Stimulated activated CD8-positive, alpha-beta memory T cell treated with anti-CD3 and anti-CD28 coated beads, Interleukin-4, amount 100 ng/mL, for 1 hour (primary cell): ENCODE measurements at places on chromosomes 1 and 21.

GRCh38 chr1:29385966-29386365 lies 149.6 kb downstream of the PTPRU start:
- no peak for DNase-seq

GRCh38 chr1:21552715-21553114 lies 43.5 kb downstream of the ALPL start:
- no peak for DNase-seq

DNA sequence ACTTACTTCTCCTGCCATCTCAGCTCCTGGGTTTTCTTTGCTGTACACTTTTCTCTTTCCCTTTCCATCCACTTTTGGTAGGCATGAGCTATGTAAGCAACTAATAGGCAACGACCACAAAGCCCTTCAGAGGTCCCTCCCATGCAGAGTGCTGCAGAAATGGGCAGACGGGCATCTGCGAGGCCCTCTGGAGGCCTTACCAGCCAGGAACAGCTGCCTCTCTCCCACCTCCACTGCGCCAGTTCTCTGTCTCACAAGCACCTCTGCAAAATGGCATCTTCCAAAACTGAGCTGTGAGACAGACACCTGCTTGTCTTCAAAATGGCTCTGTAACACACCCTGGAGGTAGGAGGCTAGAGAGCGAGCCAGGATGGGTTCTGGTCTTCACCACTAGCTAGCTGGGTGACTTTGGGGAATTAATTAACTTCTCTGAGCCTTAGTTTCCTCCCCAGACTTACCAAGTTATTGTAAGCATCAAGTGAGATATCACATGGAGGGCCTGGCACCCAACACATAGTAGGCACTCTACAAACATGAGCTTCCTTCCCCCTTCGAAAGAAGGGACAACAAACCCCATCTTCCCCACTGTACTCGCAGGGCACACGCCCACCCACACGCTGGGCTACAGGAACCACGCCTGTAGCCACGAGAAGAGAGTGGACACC lies 62.0 kb downstream of the BCAR3 start:
- no peak for DNase-seq

DNA sequence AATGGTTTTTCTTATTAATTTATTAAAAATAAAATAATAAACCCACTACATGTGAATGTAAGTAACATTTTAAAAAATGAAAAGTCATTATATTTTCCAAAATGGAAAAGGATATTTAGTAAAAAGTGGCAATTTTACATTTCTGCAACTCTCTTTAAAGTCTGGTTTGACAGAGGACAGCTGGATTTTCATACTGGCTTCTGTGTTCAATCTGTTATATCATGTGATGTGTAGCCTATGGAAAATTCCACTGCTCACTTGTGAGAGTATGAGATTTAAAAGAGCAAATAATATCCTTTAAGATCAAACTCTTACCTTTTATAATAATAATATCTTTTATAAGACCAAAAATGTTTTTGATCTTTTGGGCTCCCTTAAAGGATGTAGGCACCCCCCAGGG lies 33.7 kb downstream of the PCP4 start:
- DNase-seq = no peak

- DNase-seq = no peak
Measured at GRCh38 chr1:67105508-67105907, 29.3 kb downstream of the C1orf141 start.

DNA sequence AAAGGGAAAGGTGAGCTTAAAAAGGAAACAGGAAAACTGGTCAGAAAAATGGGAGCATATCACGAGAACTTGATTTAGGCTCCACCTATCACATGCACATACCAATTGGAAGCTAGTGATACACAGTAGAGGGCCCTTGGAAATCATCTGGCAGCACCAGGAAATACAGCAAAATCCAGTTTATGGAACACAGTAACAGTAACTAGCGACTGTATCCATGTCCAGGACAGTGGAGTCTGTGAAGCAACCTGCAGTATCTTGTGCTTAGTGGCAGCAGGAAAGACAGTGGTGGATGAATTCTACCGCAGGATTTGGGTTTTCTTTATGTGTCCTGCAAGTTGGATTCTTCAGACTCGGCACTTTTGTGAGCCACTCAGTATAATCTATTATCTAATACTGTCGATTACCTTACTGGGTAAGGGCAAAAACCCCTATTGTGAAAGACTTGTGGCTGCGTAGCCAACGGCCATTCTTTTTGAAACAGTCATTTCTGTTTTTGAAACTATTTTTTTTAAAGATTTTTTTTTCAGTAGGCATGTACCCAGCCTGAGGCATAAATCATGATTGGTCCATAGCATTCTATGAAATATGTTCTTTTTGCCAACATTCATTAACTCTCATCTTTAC lies 1.6 kb upstream of the KDM4A start:
- no peak for DNase-seq

- DNase-seq = no peak
Measured at GRCh38 chr1:179425186-179425585, 59.4 kb downstream of the AXDND1 start.

DNA sequence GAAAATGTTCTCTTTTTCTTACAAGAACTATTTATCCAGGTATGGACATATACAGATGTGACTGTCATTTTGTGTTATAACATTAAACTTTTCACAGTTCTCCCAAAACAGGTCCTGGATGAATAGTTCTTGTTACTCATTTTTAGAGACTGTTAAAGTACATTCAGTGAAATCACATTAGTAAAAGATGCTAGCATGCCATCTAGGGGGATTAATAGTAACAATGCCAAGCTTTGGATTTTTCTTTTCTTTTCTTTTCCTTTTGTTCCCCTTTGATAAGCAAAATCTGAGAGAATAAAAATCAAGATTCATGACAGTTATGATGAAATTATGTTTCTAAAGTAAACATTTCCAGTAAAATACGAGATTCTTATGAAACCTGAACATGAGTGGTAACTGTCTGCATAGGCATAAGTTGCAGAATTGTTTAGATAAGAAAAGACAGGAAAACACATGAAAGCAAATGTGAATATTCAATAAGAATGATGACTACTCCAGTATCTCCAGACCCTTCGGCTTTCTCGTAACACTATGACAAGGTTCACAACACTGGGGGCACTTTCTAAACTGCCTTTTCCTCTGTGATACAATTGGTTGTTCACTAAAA lies 77.5 kb downstream of the TPR start:
- DNase-seq = no peak

DNA sequence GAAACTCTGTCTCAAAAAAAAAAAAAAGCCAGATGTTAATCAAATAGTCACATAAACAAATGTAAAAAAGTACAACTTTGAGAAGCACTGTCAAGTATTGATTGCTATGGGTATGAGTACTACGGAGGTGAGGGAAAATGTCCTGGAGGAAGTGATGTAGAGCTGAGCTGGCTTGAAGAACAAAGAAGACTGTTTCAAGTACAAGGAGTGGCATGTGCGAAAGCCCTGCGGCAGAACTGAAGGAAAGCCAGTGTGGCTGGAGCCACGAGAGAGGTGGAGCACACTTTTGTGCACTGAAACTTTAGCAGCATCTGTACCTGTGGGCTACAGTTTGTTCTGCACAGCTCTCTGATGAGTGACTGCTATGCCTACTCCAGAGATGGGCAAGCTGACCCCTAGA lies 5.4 kb upstream of the RPS6KA1 start:
- DNase-seq = no peak

- no peak for DNase-seq
Measured at GRCh38 chr1:61053712-61054600, 28.4 kb upstream of the NFIA start.

DNA sequence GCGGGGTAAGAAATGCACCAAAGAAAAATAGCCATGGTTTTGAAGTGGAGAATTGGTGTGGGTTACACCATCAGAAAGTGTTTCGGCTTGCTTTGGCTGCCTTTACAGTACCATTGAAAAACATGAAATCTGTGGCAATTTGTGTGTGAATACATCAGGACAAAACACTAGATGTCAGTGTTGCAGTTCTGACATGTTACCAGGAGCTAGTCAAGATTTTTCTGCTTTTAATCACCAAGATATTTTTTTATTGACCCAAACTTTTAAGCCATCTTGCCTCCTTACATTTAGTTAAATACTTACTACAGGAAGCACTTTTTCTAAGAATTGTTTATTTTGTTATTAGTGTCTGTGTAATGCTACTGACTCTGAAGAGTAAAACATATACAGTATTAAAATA lies 14.3 kb downstream of the RRP15 start:
- no peak for DNase-seq

GRCh38 chr1:102174259-102174863 lies 177.6 kb upstream of the OLFM3 start:
- no peak for DNase-seq

GRCh38 chr1:99122039-99122438 lies 117.4 kb upstream of the PLPPR5 start:
- no peak for DNase-seq

DNA sequence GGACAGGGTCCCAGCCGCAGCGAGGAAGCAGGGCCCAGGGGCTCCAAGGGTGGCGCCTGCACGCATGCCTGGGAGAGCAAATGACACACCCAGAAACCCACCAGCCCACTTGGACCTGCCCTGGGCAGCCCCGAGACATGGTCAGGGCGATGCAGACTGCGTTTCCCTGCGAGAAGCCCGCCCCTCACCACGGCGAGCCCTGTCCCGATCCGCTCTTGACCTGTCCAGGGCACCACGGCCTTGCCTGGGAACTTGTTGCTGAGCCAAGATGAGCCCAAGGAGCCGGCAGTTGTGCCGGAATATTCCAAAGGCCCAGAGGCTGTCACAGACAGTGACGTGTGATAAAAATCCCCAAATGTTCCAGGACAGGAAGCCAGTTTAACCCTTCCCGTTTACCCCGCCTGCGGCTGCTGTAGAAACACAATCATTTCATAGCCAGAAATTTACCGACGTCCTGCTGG lies 78.1 kb downstream of the SIK1 start:
- DNase-seq = no peak

DNA sequence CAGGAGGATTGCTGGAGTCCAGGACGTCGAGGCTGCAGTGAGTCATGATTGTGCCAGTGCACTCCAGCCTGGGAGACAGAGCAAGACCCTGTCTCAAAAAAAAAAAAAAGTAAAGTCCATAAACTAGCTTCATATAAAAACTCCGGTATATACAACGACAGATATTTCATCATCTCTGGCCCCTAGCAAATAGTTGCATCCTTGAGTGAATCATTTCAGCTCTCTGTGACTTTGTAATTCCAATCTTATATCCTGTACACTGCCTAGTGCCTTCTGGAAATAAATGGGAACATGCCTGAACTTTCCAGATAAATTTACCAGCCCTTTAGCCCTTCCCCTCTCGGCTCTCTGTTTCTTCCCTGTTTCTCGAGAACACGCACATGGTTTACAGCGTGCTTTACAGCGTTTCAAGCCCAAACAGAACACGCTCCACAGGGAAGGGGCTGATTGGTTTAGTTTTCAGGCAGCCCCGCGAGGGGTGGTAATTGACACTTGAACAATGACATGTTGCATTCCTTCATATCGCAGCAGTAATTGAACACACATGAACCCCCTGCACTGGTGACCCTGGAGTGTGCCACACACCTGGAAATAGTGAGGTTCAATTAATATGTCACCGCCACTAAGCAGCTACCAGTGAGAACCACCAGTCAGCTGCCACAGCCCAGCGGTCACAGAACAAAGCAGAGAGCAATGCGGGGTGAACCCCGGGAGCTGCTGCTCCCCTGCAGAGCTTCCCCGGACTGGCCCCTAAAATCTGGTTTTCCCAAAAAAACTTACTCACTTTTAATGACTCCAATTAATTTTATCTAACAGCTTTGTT lies 35.7 kb upstream of the SIM2 start:
- no peak for DNase-seq

DNA sequence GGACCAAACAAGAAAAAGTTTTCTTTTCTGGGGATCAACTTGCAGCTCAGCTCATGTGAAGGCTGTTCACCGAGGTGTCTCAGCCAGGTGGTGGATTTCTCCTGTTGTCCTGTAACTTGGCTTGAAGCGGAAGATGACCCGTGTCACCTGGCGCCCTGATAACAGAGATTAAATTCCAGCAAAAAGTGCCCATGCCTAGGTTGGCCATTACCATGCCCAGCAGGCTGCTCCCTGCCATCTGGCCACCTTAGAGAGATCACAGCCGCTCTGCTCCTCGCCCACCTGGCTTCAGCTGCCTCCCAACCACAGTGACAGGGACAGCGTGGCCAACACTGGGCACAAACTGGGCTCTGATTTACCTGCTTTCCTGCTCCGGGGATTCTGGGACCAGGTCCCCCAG lies 149.5 kb downstream of the ZBTB18 start:
- no peak for DNase-seq

DNA sequence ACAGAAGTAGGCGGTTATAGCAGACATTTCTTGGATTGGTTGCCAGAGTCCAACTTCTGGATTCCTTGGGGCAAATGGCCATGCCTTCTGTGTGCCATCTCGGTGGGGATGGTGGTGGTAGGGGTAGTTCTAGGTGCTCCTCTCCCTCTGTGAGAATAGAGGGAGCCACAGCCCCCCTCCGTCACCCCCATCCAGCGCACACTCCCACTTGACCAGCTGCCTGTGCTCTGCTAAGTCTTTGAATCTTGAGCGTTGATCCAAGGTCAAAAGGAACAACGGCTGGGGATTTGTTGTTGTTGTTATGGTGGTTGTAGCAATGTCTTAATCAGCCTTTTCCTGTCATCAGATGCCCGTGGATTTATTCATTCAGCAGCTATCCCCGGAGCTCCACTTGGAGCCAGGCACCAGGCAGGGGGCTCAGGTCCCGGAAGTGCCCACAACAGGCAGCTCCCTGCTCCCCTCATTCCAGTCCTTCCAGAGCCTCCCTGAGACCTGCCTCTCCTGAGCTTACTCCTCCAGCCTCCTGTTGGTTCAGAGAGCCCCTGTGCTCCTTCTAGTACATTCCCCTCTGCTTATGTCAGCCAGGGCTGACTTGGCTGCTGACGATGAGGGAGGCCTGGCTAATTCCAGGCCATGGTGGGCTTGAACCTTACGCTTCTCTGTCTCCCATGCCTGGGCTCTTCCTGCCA lies 146.6 kb upstream of the WNT4 start:
- no peak for DNase-seq

GRCh38 chr1:181592255-181592859 lies 109.0 kb downstream of the CACNA1E start:
- no peak for DNase-seq

DNA sequence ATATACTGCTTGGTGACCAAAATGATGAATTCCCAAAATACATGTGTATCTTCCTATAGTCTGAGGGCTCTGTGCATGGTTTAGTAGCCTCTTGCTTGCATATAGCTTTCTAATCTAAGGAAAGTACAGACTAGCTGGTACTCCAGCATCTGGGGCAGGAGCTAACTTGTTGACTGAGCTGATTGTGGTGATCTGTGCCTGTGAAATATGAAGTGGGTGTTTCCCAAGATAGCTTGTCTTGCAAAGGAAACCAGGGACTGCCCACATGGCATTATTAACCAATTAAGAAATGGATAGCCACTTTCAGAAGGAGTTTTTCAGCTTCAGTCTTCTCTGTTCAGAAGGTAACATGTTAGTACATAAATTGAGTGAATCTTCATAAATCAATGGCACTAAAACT lies 219.8 kb downstream of the NEGR1 start:
- DNase-seq = no peak

- DNase-seq = no peak
Measured at GRCh38 chr21:42478504-42478903, 17.5 kb downstream of the RSPH1 start.
